ENCODE measurements at places on chromosomes 5 and 9.

DNA sequence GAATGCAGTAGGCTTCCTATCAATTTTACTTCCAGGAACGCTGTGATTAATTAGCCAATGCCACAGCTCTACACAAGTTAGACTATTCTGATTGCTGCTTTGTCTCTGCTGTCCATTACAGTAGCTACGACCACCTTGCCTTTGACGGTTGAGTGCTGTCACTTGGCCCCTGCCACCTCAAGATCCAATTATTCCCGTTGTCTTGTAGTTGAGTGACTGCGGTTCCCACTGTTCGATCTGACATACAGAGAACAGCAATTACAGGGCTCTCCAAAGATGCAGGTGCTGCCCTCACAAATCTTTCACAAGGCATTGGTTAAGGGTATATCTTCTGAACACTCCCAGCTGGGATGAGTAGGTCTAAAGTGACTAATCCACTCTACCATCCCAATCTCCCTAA lies 393.4 kb upstream of the KIF2A start:
- no peak for DNase-seq

- DNase-seq: no peak
Observed at GRCh38 chr5:157989296-157989695, 130.4 kb upstream of the CLINT1 start.

- no peak for DNase-seq
Observed at GRCh38 chr5:97037819-97038218, 101.9 kb downstream of the LNPEP start.

DNA sequence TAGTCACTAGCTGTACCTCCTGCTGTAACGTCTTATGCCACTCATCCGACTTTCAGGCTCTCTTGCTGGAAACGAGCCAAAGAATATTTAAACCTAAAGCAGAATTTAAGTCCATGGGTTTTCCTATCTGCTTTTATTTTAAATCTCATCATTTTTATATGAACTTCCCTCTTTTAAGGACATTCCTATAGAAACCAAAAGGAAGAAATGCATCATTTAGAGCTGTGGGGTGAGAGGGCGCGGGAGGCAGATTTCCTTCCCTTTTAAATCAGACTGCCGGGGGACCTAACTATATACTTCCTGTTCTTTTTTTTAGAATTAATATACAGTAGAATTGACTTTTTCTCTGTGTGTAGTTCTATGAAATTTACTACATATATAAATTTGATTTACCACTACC lies 468.8 kb downstream of the BNC2 start:
- no peak for DNase-seq

DNA sequence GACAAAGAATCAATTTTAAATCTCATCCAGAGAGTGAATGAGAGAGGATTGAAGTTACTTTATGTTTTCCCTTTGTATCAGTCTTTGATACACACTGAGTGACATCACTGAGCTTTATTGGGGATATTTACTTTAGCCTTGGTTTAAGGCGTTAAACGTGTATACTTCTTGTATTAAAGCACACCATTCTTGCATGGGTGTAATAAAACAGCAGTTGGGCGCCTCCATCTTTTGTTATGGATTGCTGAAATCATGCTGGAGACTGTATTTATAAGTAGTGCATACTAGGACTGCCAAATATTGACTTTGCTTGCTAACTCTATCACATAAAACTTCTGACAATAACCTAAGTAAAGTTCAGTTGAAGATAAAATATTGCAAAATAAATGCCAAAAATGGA lies 1755.8 kb upstream of the WWC1 start:
- no peak for DNase-seq

DNA sequence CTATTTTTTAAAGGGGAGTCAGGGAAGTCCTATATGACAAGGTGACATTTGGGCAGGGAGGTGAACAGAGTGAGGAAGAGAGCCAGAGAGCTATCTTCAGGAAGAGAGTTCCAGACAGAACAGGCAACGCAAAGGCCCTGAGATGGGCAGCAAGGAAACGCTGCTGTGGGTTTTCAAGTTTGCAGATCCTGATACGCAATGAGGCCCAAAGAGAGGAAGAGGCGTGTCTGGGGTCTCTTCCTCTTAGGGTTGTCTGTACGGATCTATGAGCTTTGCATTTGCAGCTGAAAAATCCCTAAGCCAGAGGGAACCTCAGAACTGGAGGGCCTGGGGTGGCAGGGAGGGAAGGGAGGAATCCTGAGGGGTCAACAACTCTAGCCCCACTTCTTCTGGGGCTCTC lies 13.6 kb downstream of the FAT2 start:
- DNase-seq: no peak

DNA sequence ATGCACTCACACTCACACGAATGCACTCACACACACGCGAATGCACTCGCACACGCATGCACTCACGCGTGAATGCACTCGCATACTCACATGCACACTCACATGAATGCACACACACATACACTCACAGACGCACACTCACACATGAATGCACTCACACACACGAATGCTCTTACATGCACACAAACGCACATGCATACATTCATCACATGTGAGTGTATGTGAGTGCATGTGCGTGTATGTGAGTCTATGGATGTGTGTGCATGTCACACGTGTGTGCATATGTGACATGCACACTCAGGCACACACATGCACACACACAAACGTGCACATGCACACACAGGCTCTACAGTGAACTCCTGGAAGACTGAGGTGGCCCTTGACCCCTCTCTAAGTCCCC lies 121.7 kb downstream of the ADAMTS2 start:
- DNase-seq: no peak

- no peak for DNase-seq
Observed at GRCh38 chr5:141848744-141849414, 29.3 kb downstream of the PCDH1 start.

DNA sequence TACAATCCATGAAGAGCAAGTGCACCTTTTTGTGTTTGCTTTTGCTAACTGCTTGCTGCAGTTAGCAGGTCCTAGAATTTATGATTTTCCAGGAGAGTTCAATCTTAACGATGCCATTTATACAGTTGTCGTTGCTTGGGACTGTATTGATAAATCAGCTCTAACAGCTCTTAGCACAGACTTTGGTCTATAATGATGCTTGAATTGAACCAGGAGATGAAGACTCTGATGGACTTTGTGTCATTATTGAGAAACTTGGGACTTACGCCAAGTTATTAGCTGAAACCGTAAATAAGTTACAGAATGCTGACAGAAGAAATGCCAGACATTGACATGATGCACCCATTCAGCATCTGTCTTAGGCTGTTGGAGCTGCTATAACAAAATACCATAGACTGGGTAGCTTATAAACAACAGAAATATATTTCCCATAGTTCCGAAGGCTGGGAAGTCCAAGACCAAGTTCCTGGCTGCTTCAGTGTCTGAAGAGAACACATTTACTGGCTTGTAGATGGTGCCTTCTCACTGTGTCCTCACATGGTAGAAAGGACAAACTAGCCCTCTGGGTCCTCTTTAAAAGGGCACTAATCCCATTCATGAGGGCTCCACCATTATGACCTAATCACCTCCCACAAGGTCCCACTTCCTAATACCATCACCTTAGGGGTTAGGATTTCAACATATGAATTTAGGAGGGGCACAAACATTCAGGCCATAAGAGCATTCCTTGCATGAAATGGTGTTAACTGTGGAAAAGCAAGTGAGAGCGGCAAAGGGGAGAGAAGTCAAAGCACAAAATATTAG lies 17.6 kb downstream of the GLRX start:
- DNase-seq: no peak

All from cortex of kidney (tissue), 1 donor.